ENCODE measurements at places on chromosomes 6 and 20.

GRCh38 chr20:63224412-63225081, 8.6 kb upstream of the YTHDF1 start:
- peak; percentile 91 for DNase-seq

GRCh38 chr20:23605867-23606651, at the start of gene CST9:
TSS of gene CST9 (minus strand) at chr20:23605917. CDS start at chr20:23605864, 53 bp downstream.
- DNase-seq: no peak

DNA sequence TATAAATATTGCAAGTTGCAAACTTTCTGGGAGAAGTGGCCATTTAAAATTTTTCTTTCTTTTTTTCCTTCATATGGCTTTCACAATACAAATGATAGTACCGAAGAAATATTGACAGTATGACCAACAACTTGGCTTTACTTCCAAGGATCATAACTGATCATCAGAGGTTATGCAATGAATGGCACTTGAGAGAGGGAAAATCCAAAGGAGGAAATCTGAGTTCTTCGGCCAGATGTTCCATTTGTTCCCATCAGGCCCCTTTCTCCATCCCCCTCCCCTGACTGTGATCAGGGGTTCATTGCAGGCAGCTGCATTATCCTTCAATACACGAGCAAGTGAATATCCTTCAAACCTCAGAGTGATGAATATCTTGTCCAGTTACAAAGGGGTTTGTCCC, 130.0 kb upstream of the UST start:
- no peak for DNase-seq

- no peak for DNase-seq
Measured at GRCh38 chr6:170147832-170148708, 142.8 kb downstream of the DLL1 start.

GRCh38 chr6:169861431-169862042, 110.1 kb downstream of the ERMARD start:
- DNase-seq: no peak

DNA sequence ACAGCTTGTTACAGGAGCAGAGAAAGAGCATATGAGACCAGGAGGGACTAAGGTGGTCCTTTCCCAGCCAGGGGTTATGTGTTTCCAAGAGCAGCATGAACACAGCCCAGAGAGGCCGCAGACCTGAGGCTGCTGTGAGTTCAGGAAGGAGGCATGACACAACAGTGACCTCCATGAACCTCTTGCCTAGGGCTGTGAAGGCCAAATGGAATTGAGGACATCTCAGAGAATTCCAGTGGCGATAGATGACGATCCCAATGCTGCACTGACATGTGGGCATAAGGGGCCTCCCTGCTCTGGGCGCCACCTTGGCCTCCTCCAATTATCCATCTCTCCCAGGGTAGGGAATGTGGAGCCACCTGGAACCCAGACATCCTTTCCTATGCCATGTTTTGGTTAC, 79.9 kb upstream of the FUCA2 start:
- no peak for DNase-seq

DNA sequence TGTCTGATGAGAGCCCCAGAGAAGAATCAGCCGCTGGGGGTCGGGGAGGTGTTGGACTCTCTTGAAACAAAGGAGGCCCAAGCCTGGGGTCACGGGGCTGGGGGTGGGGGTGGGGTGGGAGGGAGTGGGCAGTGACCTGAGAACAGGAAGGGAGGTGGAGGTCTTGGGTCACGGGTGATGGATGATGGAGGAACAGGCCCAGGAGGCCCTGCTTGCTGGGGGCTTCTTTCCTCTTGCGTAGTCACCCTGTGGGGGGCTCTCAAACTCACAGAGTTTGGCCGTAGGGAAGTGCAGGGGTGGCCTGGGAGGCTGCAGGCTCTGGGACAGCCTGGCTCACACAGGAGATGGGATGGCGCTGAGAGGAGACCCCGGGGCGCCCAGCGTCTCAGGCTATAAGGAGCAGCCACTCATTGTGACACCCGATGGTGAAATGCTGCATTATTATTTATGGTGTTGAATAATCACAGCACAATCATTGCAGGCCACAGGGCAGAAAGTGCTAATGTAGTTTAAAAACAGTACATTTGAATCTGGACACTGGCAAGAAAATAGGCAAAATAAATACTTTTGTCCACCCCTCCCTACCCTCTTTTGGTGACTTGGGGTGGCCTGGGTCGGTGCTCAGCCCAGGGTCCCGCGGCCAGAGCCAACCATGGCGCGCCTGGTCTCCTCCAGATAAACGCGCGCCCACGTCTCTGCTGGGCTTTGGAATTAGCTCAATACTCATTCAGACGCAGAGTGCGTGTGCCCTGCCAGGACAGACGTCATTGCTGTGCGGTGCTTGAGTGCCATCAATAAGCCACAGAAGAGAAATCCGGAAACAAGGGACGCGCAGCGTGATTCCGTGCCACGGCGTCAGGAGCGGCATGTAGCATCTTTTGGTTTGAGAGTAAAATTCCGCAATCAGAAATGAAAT, 27.3 kb upstream of the BHLHE23 start:
- DNase-seq: no peak

GRCh38 chr6:92681401-92681800, 738.0 kb downstream of the EPHA7 start:
- no peak for DNase-seq

GRCh38 chr6:1015825-1016224, 296.1 kb upstream of the FOXQ1 start:
- no peak for DNase-seq

DNA sequence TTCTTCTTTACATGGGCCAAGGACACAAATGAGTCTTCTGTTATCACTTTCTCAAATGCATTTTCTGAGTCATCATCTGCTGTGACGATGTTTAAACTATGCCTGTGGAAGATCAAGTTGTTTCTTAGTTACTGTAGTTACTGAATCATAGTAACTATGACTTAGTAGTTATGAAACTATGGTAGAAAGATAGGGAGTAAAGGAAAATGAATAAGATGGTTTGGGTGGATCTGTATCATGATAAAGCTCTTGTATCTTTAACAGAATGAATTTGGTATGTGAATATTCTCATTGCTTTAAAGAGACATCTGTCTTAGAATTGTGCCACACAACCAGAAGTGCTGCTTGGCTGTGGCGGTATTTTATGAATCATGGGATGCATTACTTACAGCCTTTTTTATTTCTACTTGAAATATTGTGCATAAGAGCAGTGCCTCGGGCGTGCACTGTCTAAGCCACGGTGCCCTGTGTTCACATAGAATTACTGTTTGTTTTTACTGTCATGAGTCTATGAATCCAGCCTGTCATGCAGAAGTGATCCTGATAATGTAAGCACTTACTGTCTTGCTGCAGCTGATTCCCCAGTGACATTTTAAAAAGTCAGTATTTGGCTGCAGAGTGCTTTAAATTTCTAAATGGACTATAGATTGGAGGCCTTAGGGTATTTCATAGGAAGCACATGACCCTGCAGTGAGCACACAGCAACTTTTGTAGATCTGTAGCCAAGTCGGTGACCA, 215.2 kb downstream of the TMEM242 start:
- DNase-seq: no peak

Data from DMS79 (cell line).